Neural crest cell (in vitro differentiated cells): ENCODE measurements at places on chromosomes 6 and 20.
A peak's percentile ranks its signal among the peaks of the same experiment; 100 is the strongest.

- DNase-seq: no peak
Measured at GRCh38 chr20:7196481-7196880, 429.0 kb downstream of the BMP2 start.

DNA sequence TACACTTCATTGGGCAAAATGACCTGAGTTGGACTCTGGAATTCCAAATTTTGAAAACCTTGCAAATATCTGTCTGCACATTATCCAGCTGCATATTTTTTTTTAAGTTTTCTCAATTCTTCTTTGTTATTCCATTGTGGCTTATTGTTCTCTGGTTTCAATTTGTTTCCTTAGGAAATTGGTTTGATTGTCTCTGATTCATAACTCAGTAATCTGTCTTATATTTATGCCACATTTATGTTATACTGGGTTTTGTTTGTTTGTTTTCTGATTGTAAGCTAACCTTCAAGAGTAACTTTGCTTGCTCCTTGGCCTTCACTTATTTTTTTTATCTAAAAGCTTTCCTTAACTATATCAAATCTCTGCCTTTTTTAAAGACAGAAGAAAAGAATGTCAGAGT, 193.3 kb upstream of the PLCB4 start:
- DNase-seq: no peak

- no peak for DNase-seq
Measured at GRCh38 chr6:145895802-145896201, 68.4 kb downstream of the SHPRH start.

GRCh38 chr20:10329387-10330005, 104.5 kb downstream of the MKKS start:
- no peak for DNase-seq

DNA sequence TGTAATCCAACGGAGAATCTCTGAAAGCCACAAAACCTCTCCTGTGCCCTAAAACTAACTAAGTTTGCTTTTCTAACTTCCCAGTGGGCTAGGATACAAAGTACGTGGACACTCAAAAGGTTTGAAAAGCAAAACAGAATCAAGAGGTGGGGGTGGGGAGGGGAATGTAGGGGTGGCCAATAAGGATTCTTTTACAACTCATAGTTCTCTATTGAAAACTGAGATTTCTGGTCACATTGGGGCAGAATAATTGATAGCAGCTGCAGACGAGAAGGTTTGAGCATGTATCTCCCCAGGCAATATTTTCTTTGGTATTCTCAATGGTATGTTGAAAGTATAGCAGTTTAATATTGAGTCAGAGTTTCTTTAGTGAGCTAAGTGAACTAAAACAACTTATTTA, 376.7 kb upstream of the CITED2 start:
- no peak for DNase-seq

- no peak for DNase-seq
Measured at GRCh38 chr20:62304331-62305148, 1.7 kb downstream of the ADRM1 start.

DNA sequence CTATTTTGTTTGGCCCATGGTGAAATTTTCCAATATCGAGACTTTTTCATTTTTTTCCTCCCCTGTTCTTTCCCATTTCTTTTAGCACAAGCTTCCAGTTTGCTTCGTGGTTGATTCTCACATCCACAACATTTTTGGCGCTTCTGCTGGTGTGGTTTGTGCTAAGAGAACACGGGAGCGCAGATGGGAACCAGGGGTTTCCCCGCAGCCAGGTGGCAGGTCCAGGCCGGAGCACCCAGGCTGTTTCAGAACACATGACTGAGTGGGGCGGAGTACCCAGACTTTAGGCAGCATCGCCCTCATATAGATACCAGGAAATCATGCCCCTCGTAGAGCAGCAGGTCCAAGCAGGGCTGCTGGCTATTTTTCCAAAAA, 58.0 kb downstream of the SYTL3 start:
- no peak for DNase-seq

- no peak for DNase-seq
Measured at GRCh38 chr6:43817192-43817591, 47.2 kb downstream of the VEGFA start.

DNA sequence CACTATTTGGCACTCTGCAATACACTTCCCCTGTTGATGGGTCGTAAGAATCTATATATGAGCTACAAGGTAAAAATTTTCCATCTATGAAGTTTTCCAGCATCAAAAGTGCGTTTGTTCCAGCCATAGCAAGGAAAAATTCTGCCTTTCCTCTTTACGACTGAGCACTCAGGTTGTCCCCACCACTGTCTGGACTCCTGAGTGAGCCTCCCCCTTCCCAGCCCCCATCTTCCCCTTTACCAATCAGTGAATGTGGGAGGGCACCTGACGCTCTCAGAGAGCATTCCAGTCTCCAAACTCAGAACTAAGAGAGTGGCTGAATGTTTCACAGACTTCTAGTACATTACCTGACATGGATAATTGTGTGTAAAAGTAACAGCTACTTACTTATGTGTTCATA, at the start of gene ALDH8A1:
Gene ALDH8A1 (minus strand): TSS at position 175 of the 400 bp plus-strand sequence. CDS start 48 bp downstream, at position 127.
- no peak for DNase-seq

DNA sequence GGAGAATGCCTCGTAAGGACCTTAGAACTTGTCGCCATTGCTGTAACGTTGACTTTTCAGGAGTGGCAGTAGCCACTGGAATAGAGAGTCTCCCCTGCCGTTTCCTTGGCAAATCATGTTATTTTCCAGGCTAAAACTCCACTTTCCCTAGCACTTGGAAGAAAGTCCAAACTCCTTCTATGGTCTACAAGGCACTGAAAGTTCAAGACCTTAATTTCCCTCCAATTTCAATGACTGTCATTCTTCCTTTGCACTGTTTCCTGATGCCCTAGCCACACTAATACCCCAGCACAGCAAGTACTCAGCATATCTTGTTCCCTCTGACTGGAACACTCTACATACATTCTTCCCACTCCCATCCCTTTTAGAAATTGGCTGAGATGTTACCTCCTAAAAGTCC, 1.8 kb upstream of the TBPL1 start:
- no peak for DNase-seq

- peak; percentile 91 for DNase-seq
Measured at GRCh38 chr20:10219452-10219791, 792 bp downstream of the SNAP25 start.

DNA sequence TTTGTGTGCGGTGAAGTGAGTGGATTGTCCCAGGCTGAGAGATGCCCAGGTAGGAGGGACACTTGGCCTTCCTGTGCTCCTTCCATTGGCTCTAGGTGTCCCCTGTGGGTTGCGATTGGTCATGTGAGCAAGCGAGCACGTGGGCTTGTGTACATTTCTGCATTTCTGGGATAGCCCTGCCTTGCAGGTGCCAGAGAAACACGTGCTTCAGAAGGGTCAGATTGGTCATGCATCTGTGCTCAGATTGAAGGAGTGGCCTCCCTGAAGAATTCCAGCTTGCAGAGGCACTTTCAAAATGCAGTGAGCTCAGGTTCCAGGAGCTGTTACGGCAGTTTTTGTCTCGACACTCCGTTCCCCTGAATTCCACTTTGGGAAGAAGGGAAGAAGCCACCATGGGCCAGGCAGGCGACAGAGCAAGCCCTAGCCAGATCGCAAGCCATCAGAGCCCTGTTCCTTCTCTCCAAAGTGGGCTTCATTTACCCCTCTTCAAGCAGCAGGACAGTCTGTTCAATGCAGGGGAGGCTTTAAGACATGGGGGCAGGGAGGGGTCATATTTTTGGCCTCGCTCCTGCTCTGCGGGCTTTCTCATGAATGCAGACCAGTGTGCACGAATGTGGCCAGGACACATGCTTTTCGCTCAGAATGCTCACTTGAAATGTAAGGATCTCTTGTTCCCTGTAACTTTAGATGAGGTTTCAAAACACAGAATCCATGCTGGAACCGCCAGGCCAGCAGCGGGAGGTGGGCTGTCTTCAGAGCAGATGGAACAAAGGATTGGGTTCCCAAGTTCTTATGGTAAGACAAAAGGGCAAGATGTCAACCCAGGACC, 78.6 kb upstream of the AKAP12 start:
- peak; percentile 23 for DNase-seq

GRCh38 chr6:157185986-157186385, 137.3 kb downstream of the TMEM242 start:
- no peak for DNase-seq

DNA sequence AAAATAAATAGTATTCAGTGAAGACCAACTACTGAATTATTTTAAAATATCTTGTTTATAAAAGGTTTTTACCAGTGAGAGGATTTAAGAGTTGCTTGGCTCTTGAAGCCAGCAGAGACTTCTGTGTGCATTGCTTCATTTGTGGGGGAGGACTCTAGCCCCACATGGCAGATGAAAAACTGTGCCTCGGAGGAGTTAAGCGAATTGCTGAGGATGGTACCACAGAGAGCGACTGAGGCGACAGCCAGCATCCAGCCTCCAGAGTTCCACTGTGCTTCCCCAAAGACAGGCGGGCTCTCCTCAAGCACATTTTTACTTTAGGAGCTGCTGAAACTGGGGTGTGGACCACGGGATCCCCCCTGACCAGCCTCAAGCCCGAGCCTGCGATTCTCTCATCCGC, 80.7 kb downstream of the THBS2 start:
- DNase-seq: no peak

GRCh38 chr20:41064377-41064776, 35.8 kb downstream of the TOP1 start:
- DNase-seq: no peak

- no peak for DNase-seq
Measured at GRCh38 chr6:107235511-107235910, 120.2 kb upstream of the BEND3 start.

- DNase-seq: no peak
Measured at GRCh38 chr6:139595183-139595582, 220.7 kb upstream of the CITED2 start.

DNA sequence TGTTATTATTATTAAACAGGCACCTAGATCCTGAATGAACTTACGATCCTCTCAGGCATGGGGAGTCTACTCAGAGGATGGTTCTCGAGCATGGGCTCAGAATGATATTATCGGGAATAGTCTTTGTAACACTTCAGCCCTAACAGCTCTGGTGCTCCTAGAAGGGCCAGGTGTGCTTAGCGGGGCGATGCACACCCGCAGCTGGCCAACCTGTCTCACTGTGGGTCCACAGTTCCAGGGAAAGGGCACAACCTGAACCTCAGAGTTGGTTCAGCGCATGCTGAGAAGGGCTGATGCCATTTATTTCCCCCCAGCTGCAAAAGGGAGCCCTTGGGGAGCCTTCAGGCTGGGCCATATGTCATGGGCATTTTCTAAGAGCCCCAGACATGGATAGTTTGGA, 26.2 kb downstream of the RRAGD start:
- no peak for DNase-seq

GRCh38 chr6:69012211-69012610, 377.1 kb downstream of the ADGRB3 start:
- no peak for DNase-seq

- DNase-seq: no peak
Measured at GRCh38 chr6:10633216-10633615, 61.2 kb downstream of the C6orf52 start.

DNA sequence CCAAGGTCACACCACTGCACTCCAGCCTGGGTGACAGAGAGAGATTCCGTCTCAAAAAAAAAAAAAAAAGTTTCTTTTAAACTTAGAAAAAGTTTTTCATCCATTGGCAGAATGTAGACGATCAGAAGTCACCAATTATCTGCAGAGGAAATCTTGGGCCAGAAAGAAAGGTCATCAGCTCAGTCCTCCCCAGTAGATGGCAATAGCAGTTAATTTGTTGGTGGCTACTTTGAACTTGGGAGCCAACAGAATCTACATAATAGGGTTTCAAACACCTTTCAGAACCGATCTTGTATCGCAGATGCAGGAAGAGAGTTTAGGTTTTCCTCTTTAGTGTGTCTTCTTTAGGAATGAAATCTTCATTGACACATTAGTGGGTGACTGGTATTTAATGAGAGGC, 41.7 kb downstream of the LBP start:
- DNase-seq: no peak

GRCh38 chr6:25431306-25431974, 152.3 kb downstream of the CARMIL1 start:
- DNase-seq: no peak

DNA sequence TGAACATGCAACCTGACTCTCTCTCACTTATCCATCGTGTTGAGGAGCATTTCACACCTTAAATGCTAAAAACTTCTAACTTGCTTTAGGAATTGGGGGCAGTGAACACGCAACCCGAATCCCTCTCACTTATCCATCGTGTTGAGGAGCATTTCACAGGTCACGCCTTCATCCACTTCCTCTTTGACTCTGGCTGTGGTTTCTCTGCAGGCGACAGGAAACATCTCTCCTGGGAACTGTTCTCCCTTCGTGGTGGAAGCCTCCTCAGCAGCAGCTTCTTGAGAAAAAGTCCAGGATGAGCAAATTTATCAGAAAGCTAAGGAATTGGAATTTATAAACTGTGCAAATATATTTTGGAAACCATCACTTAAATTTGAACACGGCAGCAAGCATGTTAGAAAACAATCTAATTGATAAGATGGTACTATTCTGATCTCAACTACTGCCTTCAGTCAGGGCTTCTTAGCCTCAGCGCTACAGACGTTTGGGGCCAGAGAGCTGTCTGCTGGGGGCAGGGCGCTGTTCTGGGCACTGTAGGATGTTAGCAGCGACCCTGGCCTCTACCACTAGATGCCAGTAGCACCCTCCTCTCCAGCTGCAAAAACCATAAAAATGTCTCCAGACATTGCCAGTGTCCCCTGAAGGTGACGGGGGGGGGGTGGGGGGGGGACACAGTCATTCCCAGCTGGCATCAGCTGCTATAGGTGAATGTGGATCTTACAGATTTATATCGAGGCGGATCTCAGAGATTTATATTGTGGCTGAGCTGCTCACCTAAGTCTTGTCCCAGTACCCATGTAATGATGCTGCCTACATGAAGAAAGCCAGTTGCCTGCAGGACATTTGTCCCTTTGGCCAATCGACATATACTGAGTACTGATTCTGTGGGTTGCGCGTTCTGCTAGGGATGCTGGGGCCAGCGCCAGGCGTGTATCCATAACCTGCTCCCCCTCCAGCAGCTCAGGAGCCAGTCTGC, 26.2 kb downstream of the CTCFL start:
- no peak for DNase-seq

DNA sequence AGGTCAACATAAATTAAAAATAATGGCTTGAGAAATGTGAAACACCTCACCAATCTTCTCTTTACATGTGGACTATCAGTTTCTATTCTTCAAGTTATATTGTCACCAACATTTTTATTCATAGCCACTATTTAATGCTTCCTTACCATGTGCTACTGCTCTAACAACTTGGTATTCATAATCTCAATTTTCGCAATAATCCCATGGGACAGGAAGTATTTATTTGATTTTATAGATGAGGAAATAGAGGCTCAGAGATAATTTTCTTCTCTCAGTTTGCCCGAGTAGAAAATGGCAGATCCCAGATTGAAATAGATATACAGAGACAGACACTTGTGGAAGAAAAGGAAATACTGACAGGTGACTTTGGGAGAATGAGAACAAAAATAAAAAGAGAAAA, 66.6 kb downstream of the FAM83B start:
- no peak for DNase-seq

DNA sequence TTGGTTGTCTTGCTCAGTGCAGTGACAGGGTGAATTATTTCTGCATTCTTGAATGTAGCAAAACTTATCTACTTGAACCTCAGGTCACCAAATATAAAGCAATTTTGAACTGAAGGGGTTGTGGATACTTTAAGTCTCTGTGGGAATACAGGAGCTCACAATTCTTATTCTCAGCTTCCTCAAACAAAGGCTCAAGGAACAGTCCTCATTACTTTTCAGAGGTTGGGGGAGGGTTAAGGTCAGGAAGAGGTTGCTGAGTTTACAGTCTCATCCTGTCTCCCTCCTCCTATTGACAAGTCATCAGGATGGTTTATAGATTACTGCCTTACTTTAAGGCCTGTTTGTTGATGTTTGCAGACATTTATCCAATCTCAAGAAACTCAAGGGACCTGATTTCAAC, 143.6 kb upstream of the SPACA1 start:
- no peak for DNase-seq
